ENCODE measurements at places on chromosomes 11 and 22. TPM values are rescaled to one million over a fixed set of nuclear protein-coding genes. Genes with fewer than 3 reads are reported as not detected.

The NAALAD2 gene
- total RNA-seq = 0.03 TPM

The FLRT1 gene
- not detected for total RNA-seq

The TMEM258 gene
- 227 TPM for total RNA-seq

The SIK2 gene
- 6.3 TPM for total RNA-seq

The BTG4 gene
- 0.09 TPM for total RNA-seq

The OR52N4 gene
- not detected for total RNA-seq

The RAB39A gene
- 0.83 TPM for total RNA-seq
